ENCODE measurements at places on chromosomes 16 and 17.

DNA sequence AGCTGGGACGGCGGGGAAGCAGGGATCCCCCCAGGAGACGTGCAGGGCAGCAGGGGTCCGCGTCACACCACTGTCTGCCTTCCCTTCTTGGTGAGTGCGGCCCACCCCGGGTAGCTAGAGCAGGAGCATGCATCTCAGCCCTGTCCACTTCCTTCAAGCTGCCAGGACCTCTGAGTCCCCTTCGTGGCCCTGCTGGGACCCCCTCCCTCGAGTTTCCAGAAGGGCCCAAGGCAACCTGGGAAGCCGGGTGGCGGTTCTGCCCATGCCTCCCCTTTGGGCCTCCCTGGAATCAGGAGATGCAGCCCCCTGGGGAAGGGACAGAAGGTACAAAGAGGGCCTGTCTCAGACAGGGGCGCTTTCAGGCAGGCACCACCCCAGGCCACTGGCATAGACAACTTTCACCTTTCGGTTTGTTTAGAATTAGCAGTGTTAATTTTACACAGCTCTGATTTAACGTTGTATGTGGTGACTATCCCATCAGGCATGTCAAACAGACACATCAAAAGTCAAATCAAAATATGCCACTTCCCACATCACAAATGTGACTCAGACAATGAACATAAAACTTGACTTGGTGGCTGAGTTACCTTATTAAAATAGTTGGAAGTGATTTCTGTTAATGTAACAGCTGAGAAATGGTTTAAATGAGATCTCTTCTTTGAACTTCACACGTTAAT, 94.5 kb upstream of the METRNL start:
- DNase-seq: no peak

GRCh38 chr17:72273289-72274056, 152.7 kb downstream of the SOX9 start:
- no peak for DNase-seq

GRCh38 chr17:57439651-57440050, 183.3 kb downstream of the MSI2 start:
- no peak for DNase-seq

DNA sequence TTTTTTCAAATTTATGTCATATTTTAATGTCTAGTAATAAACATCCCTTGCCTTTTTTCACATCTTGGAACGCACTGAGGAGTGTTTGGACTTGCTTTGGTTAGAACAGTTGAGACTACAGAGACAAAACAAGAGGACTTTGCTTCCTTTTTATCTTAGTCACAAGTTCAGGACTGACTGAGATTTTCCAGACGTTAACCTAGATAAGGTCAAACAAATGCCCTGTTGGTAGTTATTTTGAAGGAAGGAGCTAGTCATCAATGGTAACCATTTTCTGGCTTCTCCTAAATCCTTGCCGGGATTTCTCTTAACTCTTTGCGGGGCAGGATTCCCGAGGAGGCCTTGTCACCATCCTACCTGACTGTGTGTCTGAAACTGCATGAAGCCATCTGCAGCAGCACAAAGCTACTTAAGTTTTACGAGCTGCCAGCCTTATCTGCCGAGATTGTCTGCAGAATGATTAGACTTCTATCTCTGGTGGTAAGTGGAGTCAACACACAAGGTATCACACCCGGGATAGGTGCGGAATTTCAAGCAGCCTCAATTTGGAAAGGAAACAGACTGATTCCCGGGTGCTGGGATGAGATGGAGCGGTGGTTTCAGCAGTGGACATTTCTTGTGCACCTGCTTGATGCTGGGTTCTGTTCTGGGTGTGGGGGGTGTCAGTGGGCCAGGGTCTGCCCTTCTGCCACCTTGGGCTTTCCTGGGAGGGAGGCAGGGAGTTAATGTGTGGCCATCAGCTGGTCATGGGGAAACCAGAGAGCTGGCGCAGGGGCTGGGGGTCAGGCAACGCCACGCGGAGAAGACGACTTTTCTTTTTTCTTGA, 48.3 kb downstream of the RNF213 start:
- DNase-seq: no peak

DNA sequence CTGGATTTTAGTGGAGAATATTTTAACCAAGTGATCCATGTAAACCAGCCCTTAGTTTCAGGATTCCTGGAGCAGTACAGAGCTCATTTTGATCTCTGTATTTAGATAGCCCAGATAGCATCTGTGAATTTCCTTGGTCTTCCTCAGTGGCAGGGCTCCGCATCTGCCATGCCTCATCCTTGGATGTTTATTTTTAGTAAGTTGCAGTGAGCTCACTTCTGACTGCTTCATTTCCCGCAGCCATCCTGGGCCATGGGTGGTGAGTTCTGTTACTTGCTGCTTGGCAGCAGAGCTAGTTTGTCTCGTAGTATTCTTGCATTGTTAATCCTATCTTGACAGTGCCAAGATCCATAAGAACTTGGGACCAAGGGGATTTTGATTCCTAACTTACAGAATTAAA, 33.7 kb downstream of the IST1 start:
- DNase-seq: no peak

GRCh38 chr17:29038085-29038795, 4.7 kb upstream of the PIPOX start:
- no peak for DNase-seq

DNA sequence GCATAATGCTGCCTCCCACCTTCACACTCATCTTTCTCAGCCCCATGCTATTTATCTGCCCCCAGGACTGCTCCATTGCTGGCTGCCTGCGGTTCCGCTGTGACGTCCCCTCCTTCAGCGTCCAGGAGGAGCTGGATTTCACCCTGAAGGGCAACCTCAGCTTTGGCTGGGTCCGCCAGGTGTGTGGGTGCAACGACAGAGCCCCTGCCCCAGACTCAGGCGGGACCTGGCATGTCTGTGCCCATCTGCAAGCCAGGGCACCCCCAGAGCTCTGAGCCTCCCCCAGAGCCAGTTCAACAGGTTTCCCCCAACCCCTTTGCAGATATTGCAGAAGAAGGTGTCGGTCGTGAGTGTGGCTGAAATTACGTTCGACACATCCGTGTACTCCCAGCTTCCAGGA, 12.9 kb upstream of the ITGAD start:
- DNase-seq: no peak

GRCh38 chr16:50304467-50305440, 38.4 kb downstream of the ADCY7 start:
- DNase-seq: no peak
